ENCODE measurements at places on chromosomes 7 and 10.

DNA sequence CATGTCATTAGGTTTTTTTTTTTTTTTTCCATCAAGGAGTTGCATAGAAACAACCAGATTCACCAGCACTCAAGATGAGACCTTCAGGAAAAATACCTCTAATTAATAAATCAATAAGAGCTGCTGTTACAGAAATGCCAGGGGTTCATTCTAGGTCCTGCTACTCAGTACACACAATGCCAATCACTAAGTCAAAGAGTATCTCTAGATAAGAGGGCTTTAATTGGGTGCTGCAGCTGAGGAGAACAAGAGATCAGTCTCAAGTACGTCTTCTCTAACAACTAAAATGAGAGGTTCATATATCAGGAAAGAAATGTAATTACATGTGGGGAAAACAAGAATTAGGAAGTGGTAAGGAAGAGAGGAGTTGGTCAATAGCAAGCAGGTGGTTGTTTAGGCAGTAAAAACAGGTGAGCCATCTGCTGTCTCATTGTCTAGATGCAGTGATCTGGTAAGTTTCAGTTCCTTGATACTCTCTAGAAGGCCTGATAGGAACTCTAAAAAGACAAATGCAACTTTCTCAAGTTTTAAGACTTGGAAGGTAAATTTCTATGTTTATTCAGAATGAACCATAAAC lies 272.9 kb upstream of the ZWINT start:
- no peak for DNase-seq

DNA sequence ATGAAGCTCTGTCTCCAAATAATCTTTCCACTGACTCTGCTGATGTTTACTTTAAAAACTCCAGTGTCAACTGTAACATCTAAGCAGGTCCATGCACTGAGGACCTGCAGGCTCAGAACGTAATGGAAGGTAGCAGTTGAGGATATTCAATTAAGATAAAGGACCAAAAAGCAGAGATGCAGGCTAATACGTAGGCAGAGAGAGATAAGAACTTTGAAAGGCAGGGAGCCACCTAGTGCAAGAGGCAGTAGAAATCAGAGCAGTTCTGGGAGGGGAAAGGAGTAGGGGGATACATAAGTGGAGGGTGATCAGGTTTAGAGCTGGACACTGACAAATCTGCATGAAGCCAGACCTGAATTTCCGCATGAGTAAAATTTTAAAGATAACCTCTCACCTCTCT lies 114.5 kb upstream of the POM121L12 start:
- no peak for DNase-seq

- DNase-seq: no peak
These were observed 123.9 kb downstream of the CREB5 start for GRCh38 chr7:28536259-28536658.

- no peak for DNase-seq
These were observed 6.0 kb upstream of the CYP26A1 start for GRCh38 chr10:93067443-93068365.

DNA sequence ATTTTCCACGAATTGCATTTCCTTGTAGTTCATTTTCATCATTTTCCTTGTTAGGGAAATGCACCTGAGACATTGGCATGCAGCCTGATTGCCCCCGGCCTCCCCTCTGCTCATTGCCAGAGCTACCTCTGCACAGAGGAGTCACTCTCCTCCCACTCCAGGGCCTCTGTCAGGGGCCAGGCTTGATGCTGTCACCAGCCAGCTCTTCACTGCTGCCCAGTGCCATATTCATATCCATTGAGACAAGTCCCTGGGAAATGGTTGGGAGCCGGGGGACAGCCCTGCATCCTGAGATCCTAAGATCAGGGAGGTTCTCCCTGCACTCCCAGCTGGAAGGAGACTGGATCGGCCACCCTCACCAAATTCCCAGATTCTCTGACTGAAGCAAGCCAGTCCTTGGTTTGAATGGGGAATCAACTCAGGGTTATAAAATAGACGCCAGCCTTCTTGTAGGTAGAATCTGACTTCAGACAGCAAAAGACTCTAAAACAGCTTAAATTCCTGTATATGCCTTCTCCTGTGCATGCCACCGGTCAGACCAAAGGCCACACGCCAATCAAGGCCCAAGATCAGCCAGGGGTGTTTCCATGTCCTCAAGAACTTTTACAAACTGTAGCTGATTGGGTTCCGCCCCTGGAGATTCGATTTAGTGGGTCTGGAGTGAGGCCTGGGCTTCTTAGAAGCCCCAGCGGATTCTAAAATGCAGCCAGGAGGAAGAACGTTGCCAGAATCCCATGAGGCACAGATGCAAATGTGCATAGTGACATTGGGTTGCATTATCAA lies 86.5 kb downstream of the PARP12 start:
- no peak for DNase-seq

DNA sequence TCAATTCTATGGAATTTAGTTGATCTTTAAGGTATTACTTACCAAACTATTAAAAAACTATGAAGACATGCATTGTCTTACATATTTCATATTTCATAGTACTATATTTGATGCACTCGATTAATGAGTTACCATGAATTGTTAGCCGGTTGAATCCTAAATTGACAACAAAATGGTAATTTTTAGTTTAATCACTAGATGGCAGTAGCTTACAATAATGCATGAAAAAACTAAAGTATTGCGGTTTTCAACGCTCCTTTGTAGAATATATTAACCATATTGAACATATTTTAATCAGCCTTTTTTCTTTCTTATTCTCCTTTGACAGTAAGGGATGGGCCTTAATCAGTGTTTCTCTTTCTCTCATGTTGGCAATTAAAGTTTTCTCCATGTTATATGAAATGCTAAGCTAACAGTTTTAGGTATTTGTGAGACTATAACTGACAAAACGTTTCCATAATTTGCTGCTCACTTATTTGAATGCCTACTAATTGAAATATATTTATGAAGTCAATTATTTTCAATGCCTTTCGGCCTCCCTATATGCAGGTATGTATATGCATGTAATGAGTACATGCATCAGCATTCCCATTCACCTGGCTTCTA lies 48.5 kb upstream of the ARL4A start:
- no peak for DNase-seq

DNA sequence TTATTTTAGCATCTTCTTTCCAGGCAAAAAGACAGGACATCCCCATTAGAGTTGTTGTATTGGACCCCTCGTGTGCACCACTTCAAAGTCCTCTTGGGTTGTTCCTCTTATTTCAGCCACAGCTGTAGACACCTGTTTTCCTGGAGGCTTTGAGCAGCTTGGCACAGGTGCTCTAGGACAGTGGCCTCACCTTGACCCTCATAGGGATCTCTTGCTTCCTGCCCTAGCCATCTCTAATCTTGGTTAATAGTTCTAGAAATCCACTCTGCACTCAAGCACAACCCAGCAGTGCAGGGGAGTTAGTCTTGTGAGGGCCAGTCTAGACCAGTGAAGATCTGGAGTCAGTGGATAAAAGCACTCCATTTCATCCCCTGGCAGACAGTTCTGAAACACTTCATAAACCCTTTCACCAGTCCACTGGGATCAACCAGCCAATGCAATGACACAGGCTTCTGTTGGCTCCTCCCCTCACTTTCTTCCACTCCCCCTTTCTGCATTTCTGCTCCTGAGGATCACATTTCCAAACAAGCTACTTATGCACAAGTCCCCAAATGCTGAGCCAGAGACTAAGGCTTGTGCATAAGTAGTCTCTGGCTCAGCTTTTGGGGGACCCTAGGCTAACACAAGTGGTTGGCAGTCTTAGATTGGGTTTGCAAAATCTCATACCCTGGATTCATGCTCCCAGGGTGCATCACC lies 131.5 kb upstream of the LAMB4 start:
- no peak for DNase-seq

GRCh38 chr7:105849122-105849855 lies 27.1 kb downstream of the ATXN7L1 start:
- DNase-seq: peak; percentile 35

DNA sequence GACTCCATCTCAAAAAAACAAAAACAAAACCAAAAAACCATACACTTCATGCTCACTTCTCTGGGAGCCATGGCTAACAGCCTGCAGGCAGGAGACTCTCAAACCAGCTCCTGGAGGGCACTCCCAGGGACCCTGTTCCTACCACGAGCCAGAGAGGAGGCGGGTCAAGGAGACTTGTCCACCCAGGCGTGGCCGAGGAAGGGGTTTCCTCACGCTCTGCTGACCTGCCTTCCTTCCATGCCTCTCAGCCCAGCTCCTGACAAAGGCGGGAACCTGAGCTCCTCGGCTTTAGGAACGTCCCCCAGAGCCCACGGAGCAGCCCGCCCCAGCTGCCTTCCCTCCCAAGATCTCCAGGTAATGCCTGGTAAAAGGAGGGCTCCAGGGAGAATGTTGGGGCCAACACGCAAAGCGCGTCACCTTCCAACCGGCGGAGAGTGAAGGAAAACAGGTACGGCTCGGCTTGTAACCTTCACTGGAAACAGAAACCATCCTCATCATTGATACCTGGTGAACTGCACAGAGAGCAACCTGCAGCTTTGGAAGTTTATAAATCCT lies 9.5 kb downstream of the GPR146 start:
- DNase-seq: no peak

- DNase-seq: no peak
These were observed 92.9 kb upstream of the STK17A start for GRCh38 chr7:43490016-43490415.

DNA sequence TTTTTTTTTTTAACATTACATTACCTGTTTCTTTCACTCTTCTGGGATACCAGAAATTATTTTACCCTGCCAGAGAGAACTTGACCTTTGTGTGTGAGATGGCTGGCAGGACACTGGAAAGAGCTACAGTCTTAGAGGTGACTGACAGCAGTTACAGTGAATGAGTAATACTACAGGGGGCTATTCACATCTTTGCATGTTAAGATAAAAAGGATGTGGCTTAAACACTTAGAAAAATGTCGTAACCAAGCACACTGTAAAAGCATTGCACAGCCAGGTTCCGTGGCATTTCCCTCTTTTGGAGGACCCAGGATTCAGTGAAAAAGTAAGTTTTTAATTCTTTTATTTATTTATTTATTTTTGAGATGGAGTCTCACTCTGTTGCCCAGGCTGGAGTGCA lies 18.8 kb upstream of the TBC1D12 start:
- no peak for DNase-seq

DNA sequence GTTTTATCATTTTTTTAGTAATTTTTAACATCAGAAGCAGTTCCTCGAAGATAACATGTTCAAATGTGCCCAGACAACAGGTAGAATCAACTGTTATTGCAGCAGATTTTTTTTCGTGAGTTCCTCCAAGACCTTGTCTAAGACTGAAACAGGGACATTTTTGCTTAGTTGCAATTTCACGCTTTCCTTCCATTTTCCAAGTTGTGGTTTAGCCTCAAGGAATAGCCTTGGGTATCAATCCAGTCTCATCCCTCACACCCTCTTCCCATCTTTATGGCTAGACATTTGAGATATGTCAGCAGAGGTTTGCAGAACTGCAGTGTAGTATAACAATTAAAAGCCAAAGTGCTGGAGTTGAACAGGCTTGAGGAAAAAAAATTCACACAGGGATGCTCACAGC lies 152.5 kb downstream of the SORCS1 start:
- no peak for DNase-seq

DNA sequence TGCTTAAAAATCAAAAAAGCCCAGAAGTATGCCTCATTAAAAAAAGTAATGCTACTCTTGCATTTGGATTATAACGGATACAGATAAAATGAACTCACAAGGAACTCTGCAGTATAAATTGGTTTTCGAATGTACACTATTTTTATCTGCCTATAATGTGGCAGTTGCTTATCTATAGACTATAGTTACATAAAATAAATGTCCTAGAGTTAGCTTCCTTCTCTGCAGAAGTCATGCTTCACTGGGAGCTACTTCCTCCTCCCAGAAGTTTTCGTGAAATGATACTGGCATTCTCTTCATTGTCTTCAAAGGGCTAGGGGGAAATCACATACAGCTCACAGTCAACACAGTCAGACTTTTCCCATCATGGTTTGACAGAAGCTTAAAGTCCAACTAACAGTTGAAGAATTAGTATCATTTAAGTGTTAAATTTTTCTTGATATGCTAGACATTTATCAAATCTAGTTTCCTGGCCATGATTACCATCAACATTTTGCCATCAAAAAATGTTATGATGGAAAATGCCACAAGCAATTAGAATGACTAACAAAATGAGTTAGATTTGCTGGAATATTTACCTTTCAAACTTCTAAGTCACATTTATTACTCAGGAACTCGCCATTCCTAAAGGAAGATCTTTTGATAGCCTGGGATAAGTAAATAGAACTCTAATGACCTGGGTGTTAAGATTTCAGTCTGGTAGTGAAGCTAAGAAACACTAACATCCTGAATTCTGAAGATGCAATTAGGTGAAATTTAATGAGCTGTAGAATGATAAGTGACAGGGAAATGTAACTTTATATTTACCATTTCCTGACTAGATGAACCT lies 87.3 kb upstream of the TRIL start:
- no peak for DNase-seq

GRCh38 chr7:102286237-102287110 lies at the start of gene SH2B2:
Gene SH2B2 (plus strand): TSS chr7:102286868. CDS start chr7:102300551, 13,683 bp downstream.
- DNase-seq: no peak

DNA sequence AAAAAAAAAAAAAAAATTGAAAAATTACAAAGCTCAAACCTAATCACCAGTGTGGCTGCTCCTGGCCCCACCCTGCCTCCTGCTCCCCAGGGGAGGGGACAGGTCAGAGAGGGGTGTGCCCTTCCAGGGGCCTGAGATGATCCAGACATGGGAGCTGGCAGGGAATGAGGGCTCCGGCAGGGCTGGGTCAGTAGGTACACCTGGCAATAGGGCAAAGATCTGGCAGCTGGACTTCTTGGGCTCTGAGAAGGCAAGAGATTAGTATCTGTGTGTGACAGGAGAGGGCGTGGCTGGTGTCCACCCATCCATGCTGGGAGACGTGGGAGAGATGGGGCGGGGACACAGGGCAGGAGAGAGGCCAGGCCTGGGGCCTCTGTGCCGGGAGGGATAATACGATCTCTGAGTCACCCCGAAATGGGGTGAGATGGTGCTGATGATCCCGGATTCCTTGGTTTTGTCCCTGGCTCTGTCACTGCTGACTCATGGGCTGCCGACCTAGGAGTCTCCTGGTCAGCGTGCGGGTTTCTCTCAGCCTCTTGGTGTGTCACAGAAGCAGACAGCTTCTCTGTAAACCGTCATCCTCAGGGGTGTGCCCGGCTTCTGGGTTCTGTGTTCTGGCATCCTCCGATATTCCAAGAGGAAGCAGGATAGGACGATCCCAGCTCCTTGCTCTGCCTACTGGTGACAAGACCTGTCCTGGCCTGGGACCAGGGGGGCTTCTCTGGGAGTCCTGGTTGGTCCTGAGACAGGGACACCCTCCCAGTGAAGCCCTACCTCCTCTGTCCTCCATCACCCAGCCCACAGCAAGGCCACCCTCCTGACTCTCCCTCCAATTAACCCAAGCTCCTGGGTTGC lies 8.2 kb upstream of the CLDN4 start:
- DNase-seq: no peak

- no peak for DNase-seq
These were observed 399.0 kb downstream of the HGF start for GRCh38 chr7:81370822-81371221.

DNA sequence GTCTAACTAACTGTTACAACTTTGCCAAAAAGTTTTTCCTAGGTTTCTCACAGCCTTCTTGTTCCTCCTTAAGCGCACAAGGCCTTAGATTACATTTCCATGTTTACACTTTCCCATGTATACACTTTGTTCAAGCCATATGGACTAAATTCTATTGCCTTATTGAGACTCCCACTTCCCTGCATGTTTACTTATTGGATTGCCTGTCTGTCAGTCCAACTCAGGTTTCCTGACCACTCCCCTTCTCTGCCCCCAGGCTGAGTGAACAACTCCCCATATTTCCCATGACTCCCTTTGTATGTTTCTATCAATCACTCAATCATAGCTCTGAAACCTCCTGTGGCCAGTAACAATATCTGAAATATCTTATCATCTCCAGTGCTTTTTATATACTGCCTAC lies 43.0 kb downstream of the SLC25A40 start:
- no peak for DNase-seq

All from activated CD8-positive, alpha-beta memory T cell treated with anti-CD3 and anti-CD28 coated beads for 1 hour (primary cell).